Activated T-helper 2 cell treated with anti-CD3 and anti-CD28 coated beads, Interferon-gamma antibody, Interleukin-2, Interleukin-4, amounts not matched to agents 10 μg/mL and 5 μg/mL and 100 μg/mL, durations not matched to agents 14 hours and 24 hours and 36 hours (primary cell): ENCODE measurements at places on chromosomes 11 and 22.

DNA sequence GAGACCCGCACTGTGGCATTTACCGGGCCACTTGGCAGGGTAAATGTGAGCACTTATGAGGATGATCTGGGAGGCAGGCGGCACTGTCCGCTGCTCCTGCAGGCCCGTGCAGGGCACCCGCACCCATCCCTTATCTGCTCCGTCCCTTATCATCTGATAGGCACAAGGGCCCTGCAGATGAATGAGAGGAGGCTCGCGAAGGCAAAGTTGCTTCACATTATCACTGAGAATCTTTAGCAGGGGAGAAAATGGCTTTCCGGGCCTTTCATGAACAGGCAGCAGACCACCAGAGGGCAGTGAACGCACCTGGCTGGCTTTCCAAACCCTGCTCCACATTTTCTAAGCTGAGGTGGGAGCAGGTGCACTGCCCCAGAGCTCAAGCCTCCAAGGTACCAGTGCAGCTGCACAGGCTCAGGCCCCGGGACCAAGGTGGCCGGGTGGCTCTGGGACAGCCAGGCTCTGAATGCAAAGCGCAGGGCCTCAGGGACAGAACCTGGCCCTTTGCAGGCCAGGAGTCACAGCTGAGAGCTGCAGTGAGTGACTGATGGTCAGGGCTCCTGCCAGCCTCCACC lies 165.6 kb downstream of the SHANK2 start:
- no peak for DNase-seq

DNA sequence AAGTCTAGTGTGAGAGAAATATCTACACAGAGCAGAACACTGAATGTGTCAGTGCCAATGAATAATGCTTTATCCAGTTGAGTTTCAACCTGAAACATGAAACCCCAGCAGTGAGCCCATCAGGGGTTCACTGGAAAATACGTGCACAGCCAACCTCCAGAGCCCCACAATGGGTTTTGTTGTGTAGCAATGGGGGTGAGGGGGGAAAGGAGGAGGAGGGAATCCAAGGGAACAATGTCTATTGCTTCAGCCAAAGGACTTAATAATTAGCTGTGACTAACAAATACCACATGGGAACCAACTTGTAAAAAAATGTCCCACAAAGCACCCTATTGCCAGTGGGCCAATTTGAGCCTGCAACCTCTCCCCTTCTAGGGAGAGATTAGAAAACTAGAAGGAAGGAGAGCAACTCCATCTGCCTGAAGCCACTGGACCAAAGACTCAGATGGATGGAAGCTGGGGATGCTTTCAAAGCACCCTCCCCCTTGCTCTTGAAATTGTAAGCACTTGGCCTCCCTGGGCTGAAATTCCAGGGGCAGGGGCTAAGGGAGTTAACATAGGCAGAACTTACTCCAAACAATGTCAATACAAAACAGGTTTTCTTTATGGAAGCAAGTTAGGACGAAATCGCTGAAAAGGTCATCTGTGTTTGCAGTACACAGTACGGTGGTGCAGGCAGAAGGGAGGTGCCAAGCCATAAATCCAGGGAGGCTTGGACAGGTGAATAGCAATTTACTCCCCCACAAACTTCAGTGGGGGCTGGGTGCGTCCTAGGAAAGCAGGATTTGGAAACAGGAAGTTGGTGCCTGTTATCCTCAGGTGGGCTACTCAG lies 99.8 kb downstream of the ARL14EP start:
- no peak for DNase-seq

- DNase-seq = no peak
Observed at GRCh38 chr11:11524436-11525061, 97.3 kb downstream of the GALNT18 start.

DNA sequence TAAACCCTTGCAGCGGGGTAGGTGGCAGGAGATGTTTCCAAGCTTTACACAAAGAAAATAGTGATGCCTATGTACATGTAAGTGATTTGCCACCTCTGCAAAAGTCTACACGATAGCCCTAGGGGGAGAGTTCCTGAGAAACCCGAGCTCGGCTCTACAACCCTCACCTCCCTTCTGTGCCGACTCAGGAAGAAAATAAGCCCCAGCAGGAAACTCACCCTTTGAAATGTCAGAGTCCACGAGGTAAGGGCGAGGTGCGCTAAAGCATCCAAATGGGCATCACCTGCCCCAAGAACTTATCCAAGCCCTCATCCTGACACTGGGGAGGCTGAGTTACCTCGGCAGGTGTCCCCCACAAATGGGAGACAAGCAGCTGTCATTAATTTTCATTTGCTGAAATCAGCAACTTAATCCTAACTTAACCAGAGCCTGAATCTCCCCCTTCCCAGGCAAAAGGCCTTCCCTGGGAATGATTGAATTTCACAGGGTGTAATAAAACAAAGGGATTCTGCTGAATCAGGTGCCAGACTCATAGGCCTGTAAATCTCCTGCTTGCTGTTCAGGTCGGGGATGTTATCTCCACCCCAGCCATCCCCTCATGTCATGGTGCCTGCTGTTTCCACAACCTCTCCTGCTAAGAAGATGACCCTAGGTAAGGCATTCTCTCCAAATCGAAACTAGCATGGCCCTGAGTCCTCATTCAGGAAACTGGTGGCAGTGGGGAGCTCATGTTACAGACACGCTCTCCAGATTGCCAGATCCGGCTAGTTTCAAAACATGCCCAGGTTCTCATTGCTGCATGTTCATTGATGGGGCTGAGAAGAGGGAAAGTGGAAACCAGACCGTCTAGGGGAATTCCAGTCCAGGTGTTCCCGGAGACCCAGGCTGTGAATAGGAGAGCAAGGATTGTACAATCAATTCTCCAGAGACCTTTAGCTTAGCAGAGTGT lies 105.3 kb upstream of the KIRREL3 start:
- DNase-seq = no peak

DNA sequence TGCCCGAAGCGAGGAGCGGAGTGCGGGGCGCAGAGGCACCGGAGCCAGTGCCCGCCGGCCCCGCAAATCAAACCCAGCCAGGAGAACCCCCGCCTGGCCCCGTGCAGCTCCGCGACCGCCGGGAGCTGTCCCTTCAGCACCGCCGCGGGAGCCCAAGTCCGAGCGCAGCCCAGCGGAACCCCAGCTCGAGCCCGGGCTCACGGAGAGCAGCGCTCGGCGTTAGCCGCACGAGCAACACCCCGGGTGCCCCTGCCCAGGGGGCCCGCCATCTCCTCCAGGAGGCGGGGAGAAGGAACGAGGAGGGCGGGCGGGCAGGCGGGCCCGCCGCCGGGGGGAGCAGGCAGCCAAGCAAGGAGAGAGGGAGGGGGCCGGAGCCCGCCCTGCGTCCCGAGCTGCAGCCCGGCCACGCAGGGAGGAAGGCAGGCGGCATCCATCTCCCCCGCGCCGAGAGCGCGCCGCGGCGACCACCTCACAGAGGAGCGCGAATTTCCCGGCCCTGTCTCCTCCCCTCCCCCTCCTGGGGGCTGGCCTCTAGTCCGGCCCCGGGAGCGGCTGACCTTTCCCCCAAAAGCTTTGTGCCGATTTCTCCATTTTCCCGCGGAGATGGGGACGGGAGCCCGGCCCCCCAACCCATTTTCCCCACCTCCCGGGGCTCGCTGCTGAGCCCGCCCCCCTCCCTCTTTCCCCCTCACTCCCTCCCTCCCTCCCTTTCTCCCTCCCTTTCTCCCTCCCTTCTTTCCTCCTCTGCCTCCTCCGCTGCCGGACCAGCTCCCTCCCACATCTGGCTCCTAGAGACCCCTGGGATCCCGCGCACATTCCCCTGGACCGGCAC lies 621 bp downstream of the KCNC1 start:
- DNase-seq = peak; percentile 31

- no peak for DNase-seq
Observed at GRCh38 chr11:42774567-42774966, 537.2 kb upstream of the API5 start.

- no peak for DNase-seq
Observed at GRCh38 chr11:69487849-69488542, 6.5 kb downstream of the LINC01488 start.

DNA sequence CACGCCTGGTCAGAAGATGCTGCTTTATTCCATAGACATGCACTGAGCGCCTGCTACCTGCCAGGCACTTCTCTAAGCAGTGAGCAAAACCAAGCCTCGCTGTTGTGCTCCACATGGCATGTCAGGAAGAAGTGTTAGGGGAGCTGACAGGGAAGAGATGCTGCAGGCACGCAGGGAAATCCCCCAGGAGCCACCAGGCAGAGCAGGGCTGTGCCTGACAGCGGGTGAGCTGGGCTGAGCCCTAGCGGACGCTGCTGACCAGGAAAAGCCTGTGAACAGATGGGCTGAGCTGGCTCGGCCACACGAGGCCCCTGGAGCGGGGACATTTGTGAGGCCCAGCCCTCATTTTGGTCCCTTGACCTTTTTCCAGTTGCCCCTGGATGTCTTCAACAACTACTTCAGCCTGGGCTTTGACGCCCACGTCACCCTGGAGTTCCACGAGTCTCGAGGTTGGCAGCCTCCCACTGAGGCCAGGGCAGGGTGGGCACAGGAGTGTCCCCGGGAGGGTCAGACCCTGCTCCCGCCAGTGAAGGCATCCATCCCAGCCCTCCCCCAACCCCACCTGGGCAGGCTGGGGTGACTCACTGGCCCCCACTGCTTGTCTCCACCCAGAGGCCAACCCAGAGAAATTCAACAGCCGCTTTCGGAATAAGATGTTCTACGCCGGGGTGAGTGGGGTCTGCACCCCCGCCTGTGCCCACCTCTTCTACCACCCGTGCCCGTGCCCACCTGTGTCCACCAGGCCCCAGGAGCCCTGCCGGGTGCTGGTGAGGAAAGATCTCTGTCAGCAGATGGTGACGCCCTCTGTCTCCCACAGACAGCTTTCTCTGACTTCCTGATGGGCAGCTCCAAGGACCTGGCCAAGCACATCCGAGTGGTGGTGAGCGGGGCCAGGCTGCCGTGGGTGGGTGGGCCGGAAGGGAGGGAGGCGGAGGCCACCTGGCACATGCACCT lies 7.4 kb upstream of the MDK start:
- DNase-seq = no peak

GRCh38 chr11:16846305-16846704 lies 107.9 kb downstream of the C11orf58 start:
- no peak for DNase-seq
